ENCODE measurements at places on chromosomes 13 and 19. TPM values are rescaled to one million over a fixed set of nuclear protein-coding genes. Genes with fewer than 3 reads are reported as not detected.

LGALS7B gene
- 0.73 TPM for total RNA-seq

C13orf46 gene
- 0.50 TPM for total RNA-seq

PRRG2 gene
- 1.2 TPM for total RNA-seq

CEACAM6 gene
- not detected for total RNA-seq

Measured in smooth muscle cell of trachea (primary cell).